ENCODE measurements at places on chromosomes 3 and 15. TPM values are rescaled to one million over a fixed set of nuclear protein-coding genes. Genes with fewer than 3 reads are reported as not detected.

IL17RE gene
- total RNA-seq = 1.9 TPM

INAFM2 gene
- total RNA-seq = 17.5 TPM

DNA sequence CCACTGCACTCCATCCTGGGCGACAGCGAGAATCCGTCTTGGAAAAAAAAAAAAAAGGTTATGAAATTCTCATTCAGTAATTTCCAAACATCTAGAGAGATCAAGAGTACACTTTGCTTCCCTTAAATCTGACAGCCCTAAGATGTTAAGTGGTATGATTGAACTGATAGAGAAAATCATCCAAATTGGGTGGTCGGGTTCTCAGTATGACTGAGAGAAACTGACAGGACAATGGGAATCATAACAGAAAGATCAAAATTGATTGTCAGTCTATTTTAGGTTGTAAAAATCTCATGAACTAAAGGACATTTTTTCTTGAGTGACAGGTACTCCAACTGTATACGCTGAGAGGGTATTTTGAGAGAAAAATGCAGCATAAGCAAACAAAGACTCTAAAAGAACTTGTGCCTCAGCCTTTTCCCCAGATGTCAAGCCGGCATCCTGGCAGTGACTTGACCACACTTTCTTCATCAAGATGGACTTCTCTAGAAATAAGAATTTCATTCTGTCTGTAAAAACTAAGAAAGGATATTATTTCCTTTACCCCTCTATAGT lies 65.8 kb downstream of the MYO5A start:
- H3K4me3 ChIP-seq = no peak overlapping the region
- H3K27ac ChIP-seq = no peak overlapping the region
- H3K36me3 ChIP-seq = peaks cover 10% of the 10 kb centered on the region
- H3K27me3 ChIP-seq = no peaks in the 10 kb centered on the region

- no peak overlapping the region for H3K27ac ChIP-seq
- no peaks in the 10 kb centered on the region for H3K4me1 ChIP-seq
- no peak overlapping the region for H3K4me3 ChIP-seq
- H3K36me3 ChIP-seq = no peaks in the 10 kb centered on the region
- H3K27me3 ChIP-seq = peaks cover 11% of the 10 kb centered on the region
- DNase-seq = no peak
Observed at GRCh38 chr3:109081746-109082510, 36.0 kb downstream of the MORC1 start.
